Neuronal stem cell (in vitro differentiated cells): ENCODE measurements at places on chromosomes 6 and 20.

- no peak for DNase-seq
Measured at GRCh38 chr6:4999586-4999985, 4.3 kb downstream of the RPP40 start.

DNA sequence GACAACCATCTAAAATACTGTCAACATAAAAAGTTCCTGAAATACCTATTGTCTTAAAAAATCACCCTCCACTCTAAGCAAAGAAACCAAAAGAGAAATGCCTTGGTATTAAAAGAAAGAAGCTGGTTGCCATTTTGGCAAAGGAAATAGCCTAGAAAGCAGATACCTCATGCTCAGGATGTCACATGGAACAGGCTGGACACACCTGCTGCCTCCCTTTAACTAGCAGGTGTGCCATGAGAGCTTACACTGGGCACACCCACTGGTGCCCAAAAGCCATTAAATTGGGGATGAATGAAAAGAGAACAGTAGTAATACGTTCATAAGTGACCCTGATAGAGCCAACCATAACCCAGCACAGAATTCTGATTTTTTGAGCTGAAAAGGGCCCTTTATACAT, 1.5 kb downstream of the SLC23A2 start:
- no peak for DNase-seq

GRCh38 chr6:95978230-95978629, 37.5 kb upstream of the FUT9 start:
- DNase-seq = no peak

DNA sequence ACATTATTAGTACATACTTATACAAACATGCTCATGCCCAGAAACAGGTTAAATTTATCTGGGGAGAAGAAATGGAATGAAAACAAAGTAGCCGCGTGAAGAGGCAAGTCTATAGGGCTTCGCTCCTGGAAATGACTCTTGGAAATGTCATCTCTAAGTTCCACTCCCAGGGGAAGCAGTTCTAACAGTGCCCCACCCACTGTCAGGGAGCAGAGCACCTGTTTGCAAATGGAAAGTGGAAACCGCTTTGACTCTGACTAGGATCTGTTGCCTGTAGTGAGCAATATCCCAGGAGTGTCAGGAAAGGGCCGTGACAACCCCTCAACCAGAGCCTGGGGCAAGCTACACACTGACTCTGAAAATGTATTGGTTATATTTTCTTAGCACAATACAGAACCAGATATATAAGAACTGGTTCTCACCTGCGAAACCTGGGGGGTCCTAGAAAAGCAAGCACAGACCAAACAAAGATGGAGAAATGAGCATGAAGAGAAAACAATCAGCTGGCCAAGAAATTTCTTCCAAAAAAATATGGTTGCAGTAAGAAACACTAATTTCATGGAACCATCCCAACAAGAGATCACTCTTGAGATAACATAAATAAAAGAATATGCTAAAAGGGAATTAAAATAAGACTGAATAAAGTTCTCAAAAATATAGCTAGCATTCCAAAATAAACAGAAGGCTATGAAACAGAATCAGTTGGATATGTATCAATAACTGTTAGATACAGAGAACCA, 47.5 kb upstream of the CRISP1 start:
- no peak for DNase-seq

- no peak for DNase-seq
Measured at GRCh38 chr6:138230759-138231380, 12.6 kb upstream of the PBOV1 start.

GRCh38 chr6:29255530-29255929, 46.0 kb upstream of the OR14J1 start:
- no peak for DNase-seq

DNA sequence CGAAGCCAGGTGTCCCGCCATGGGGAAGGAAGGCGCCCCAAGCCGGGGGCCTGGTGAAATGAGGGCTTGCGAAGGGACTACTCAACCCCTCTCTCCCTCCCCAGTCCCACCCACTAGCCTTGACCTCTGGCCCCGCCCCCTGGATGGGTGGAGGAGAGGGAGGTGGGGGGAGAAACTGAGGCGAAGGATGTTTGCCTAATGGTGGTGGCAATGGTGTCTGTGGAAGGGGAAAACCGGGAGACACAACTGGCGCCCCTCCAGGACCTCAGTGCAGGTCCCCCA, at the start of gene POU5F1:
Gene POU5F1, minus strand, starts transcription at position 83 of the 282 bp plus-strand sequence. Its CDS starts 62 bp downstream, at position 21.
- DNase-seq = no peak

DNA sequence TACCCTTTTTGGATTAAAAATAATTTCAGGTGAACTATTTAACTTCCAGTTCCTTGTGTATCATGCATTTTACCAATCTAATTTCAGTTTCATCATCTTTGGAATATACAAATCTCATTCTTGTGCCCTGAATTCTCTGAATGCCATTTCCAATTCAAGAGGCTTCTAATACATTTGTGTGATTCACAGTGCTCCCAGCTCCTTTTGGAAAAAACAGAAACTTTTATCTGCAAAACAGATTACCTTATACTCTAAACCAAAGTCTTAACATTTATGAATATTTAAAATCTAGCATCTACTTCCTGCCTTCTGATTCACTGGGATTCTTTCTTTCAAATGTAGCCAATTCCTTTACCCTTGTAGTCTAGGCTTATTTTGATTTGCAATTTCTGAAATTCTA, 11.1 kb upstream of the PEX7 start:
- DNase-seq = no peak

DNA sequence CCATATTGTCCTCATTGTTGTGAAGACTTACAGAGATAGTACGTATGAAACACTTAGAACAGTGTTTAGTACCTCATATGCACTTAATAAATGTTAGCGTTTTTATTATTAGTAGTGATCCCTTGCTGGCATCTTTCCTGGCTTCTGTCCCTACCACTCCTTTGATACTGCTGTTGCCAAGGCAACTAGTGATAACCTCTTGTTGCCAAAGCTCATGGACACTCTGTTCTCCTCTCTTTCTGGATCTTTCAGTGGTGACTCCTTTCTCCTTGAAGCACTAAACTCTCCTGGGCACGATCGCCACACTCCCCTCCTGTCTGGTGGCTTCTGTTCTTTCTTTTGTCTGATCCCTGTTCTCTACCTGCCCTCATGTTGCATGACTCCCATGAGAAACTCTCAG, 83.5 kb downstream of the FOXO3 start:
- DNase-seq = no peak

DNA sequence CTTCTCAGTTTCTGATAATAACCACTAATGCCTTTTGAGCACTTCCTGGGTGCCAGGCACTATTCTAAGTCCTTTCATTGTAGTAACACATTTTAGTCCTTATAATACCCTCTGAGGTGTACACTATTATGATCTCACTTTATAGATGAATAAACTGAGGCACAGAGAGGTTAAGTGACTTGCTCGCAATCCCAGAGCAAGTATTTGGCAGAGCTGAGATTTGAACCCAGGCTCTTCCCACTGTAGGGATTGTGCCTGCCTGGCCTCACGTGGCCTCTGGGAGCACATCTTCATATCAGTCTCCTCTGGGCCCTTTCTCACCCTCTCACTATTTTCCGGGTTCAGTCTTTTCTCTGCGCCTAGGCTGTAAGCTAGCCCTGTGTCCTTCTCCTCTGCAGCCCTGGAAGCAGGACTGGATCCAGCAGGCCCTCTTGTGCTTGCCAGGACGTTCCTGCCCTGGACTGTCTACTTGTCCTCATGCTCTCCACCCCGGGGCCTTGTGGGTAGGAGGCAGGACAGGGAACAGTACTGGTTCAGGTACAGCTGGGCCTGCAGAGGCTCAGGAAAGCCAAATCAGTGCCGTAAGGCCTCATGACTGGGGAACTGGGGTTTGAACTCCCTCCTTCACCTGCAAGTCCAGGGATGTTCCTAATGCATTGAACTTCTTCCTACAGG, 139.6 kb downstream of the VEGFA start:
- DNase-seq = no peak

DNA sequence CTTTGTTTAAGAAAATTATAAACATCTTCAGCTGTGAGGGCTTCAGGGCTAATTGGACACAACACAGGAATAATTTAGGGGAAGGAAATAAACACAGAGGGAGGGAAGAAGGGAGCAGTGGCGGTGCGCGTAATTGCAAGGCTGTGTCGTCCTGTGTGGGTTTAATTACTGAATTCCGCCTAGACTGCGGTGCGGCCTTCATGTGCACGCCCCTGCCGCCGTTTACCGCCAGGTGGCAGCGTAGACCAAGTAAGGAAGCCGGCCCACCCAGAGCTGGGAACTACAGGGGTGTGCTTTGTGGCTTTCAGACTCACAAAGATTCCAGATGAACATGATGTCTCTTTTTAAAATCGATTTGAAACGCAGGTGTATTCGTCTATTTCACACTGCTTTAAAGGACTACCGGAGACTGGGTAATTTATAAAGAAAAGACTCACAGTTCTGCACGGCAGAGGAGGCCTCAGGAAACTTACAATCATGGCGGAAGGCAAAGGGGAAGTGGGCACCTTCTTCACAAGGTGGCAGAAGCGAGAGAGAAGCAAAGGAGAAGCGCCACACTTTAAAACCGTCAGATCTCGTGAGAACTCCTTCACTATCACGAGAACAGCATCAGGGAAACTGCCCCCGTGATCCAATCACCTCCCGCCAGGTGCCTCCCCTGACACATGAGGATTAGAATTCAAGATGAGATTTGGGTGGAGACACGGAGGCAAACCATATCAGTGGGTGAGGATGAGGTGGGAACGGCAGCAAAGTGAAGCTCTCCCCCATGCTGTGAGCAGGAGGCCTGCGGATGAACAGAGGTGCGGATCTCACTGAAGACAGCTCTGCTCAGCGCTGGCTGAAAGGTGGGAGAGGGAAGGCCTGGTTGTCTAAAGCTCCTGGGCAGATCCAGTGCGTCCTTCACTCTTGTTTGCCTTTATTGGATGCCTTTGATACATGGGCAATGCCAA, 222.0 kb upstream of the PDE10A start:
- peak; percentile 73 for DNase-seq

GRCh38 chr6:131096786-131097185, 33.7 kb upstream of the EPB41L2 start:
- no peak for DNase-seq

GRCh38 chr20:58440021-58440767, 51.2 kb downstream of the VAPB start:
- no peak for DNase-seq

GRCh38 chr6:106913676-106914280, 60.8 kb downstream of the CD24 start:
- no peak for DNase-seq

DNA sequence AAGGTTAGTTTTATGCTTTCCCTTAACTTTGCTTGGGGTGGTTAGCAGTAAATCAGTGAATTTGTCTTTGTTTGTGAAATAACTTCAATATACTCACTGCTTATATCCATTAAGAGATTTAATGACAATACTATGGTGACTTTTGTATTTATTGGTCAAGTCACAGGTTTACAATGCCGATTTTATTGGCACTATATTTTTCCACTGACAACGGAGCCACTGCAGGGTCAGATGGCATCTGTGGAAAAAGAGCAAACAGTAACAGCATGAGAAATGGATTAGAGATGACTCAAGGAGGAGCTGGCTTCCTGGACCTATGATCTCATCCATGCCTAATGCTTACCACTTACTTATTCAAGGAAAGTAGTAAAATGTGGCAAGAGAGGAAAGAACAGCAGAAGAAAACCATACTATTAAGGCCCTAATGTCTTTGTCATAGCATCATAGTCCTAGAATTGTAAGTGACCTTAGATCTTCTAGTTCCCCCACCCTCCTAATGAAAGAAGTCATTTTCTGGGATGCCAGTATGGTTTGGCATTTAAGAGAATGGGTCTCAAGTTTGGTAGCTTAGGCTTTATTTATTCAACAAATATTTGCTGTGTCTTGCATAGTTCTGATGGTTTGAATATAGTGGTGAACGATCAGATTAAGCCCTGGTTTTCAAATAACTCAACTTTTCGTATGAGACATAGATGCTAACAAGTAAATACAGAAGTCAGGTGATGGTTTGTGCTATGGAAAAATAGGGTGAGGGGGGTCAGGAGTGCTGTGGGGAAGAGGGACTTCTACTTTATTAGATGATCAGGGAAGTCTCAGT, 18.5 kb downstream of the RNF144B start:
- no peak for DNase-seq

- DNase-seq = no peak
Measured at GRCh38 chr6:125307964-125308615, 6.3 kb upstream of the HDDC2 start.

DNA sequence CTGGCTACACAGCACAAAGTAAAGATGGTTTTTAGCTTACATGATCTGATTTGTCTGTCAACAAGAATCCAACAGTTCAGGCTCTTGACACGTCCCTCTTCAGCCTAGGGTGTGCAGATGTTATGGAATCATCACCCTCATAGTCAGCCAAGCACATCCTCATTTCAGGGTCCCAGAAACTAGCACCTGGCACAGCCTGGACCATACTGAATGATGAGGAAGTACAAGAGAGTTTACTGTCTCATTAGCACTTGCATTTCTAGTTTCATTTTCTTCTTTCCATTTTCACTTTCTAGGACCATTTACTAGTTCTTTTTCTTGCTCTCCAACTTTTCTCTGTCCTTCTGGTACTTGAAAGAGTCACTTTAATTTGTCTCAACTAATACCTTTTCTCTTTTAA, 6.5 kb downstream of the RIPOR2 start:
- DNase-seq = no peak

- no peak for DNase-seq
Measured at GRCh38 chr20:63706027-63706695, 1.6 kb downstream of the ARFRP1 start.

DNA sequence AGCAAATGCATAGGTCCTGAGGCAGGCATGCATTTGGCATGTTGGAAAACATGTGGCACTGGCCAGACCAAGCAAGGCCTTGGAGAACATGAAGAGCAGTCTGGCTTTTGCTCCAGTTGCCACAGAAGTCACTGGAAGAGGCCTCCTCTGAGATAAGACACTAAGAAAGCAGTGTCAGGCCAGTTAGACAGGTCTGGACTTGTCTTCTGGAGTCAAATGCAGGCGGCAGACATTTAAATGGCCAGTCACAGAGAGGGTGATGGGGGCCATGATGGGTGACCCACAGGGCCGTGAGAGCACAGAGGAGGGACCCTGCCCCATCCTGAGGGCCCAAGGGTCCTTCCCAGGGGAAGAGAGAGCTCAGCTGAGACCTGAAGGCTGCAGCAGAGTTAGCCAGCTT, 26.7 kb upstream of the ADA start:
- DNase-seq = no peak

- no peak for DNase-seq
Measured at GRCh38 chr20:376750-377149, 3.8 kb upstream of the TRIB3 start.

DNA sequence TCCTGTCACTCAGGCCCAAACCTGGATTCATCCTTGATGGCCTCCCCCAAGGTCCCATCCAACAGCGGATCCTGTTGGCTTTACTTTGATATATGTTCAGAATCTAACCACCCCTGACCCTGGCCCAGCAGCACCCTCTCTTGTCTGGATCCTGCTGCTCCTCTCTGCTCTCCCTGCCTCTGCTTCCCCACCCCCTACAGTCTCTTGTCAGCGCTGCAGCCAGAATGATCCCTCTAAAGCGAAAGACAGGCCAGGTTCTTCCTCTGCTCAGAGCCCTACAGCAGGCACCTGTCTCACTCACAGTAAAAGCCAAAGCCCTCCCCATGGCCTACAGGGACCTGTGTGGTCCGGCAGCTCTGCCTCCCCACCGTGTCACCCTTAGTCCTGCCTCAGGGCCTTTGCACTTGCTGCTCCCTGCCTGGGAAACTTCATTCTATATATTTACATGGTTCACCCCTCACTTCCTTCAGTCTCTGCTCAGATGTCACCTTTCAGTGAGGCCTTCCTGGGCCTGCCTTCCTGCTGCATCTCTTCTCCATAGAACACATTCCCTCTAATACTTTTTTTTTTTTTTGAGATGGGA, 37.4 kb upstream of the KCNB1 start:
- DNase-seq = no peak

- DNase-seq = no peak
Measured at GRCh38 chr6:12479881-12480280, 189.7 kb downstream of the EDN1 start.
